ENCODE measurements at places on chromosomes 7 and 10. TPM values are rescaled to one million over a fixed set of nuclear protein-coding genes. Genes with fewer than 3 reads are reported as not detected.

Gene HACD1
- 12.2 TPM for total RNA-seq

Gene CCL26
- 1.8 TPM for total RNA-seq

Gene TACC2
- 8.8 TPM for total RNA-seq

Gene ADAM8
- total RNA-seq = 2.7 TPM

Gene PNPLA8
- total RNA-seq = 23.2 TPM

Gene FAM25C
- not detected for total RNA-seq

Gene GIMAP5
- not detected for total RNA-seq

Gene SOSTDC1
- not detected for total RNA-seq

Gene PTPN20
- 4.5 TPM for total RNA-seq

Gene HOXA9
- 0.33 TPM for total RNA-seq

Gene IL6
- 62.2 TPM for total RNA-seq

Gene SUN3
- not detected for total RNA-seq

Gene PVRIG
- total RNA-seq = not detected

Gene TMEM243
- 26.4 TPM for total RNA-seq

Gene NPC1L1
- 0.07 TPM for total RNA-seq

Gene KNDC1
- 0.86 TPM for total RNA-seq

Gene PRTFDC1
- total RNA-seq = 15.8 TPM

Gene GRID1
- 0.46 TPM for total RNA-seq

Gene MYL10
- not detected for total RNA-seq

Gene AGBL3
- 0.66 TPM for total RNA-seq

Gene BAIAP2L1
- total RNA-seq = 4.2 TPM

Gene AS3MT
- 5.0 TPM for total RNA-seq

Gene MCU
- total RNA-seq = 26.6 TPM

Gene OR9A2
- not detected for total RNA-seq

Gene SPDYE2
- total RNA-seq = not detected

Gene MMP21
- total RNA-seq = not detected

Gene SMARCD3
- 37.1 TPM for total RNA-seq

Gene PNLIPRP1
- total RNA-seq = not detected

Gene PRKG1
- total RNA-seq = 27.2 TPM

Gene HUS1
- total RNA-seq = 18.6 TPM

Gene ADCYAP1R1
- total RNA-seq = not detected

Gene VWA2
- not detected for total RNA-seq

Gene FGL2
- total RNA-seq = 86.5 TPM

Gene SEPHS1
- 26.0 TPM for total RNA-seq

Gene AUTS2
- 4.9 TPM for total RNA-seq

Gene GHITM
- 172 TPM for total RNA-seq

Gene SPDYE1
- total RNA-seq = not detected

Gene SPDYE11
- total RNA-seq = not detected

Gene SLC13A4
- 0.30 TPM for total RNA-seq

Gene MYL7
- not detected for total RNA-seq

All from smooth muscle cell of the pulmonary artery (primary cell).